ENCODE measurements at places on chromosomes 2 and 18. TPM values are rescaled to one million over a fixed set of nuclear protein-coding genes. Genes with fewer than 3 reads are reported as not detected.

DNA sequence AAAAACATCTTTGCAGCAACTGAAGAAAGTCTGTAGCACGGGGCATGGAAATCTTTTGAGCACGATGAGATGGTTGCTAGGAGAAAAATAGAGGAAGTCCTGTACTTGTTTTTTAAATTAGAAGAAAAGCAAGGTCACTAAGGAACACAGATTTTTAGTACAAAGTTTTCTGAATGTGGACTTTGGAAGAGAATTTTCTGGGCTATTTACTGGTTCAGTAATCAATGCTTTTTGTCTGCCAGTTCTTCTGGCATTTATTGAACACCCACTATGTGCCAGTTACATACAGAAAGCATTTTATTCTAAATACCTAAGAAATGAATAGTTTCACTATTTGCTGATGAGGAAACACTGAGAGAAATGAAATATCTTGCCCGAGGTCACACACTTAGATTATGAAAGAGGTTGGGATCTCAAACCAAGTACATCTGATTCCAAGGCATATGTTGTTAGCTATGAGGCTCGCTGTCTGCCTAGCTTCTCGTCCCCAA lies 15.6 kb upstream of the MAP3K20 start:
- no peak for DNase-seq

GRCh38 chr2:134398300-134398699 lies 144.4 kb downstream of the MGAT5 start:
- no peak for DNase-seq

GRCh38 chr18:2706903-2707302 lies 51.4 kb downstream of the SMCHD1 start:
- DNase-seq, result no peak

Gene FAM124B
- total RNA-seq, result 0.32 TPM

Gene ACVR2A
- total RNA-seq, result 6.0 TPM

Gene SNRNP200
- total RNA-seq, result 179 TPM

- DNase-seq, result no peak
These were observed 31.8 kb upstream of the MTX2 start for GRCh38 chr2:176237456-176237855.

DNA sequence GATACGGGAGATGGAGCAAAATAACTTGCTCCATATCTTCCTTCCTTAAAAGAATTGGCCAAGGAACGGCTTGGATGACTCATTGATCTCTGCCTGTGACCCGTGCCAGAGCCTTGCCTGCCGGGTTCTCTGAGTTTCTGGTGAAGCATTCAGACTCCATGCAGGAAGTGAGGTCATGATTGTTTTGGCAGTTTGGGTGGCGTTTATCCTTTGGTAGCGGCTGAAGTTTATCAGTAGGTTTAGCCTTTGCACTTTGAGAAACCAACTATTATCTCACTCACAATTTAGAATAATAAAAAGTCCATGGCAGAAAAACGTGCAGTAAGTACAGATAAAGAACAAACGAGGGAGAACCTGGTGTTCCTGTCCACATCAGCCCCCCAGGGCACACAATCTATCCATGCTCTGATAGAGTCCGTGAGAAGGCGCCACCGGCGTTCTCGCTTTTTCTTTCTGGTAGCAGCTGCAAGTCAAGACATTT lies 15.0 kb upstream of the CTAGE1 start:
- DNase-seq, result no peak

DNA sequence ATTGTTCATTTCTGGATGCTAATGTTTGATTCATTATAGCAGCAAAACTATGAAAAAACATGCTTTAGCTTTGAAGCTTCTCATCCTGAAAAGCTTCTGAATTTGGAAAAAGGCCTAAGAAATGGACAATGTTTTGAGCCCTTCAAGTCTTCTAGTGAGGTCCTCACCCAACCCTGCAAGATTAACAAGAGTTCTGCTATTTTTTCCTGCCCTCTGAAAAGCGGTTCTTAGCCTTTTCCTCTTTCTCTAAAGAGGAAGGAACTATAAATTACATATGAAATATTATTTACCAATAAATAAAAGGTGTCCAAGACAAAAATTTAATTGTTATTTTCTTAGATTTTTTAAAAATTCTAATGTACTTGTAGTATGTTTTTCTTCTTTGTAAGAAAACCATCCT lies 19.9 kb upstream of the CDH19 start:
- no peak for DNase-seq

- DNase-seq, result no peak
These were observed 40.9 kb upstream of the KCNG2 start for GRCh38 chr18:79756826-79757225.

Gene ZNF892
- 3.1 TPM for total RNA-seq

GRCh38 chr2:112724591-112725525 lies 4.0 kb downstream of the NT5DC4 start:
- peak; percentile 30 for DNase-seq

GRCh38 chr2:110657724-110658305 lies 20.0 kb downstream of the BUB1 start:
- no peak for DNase-seq

DNA sequence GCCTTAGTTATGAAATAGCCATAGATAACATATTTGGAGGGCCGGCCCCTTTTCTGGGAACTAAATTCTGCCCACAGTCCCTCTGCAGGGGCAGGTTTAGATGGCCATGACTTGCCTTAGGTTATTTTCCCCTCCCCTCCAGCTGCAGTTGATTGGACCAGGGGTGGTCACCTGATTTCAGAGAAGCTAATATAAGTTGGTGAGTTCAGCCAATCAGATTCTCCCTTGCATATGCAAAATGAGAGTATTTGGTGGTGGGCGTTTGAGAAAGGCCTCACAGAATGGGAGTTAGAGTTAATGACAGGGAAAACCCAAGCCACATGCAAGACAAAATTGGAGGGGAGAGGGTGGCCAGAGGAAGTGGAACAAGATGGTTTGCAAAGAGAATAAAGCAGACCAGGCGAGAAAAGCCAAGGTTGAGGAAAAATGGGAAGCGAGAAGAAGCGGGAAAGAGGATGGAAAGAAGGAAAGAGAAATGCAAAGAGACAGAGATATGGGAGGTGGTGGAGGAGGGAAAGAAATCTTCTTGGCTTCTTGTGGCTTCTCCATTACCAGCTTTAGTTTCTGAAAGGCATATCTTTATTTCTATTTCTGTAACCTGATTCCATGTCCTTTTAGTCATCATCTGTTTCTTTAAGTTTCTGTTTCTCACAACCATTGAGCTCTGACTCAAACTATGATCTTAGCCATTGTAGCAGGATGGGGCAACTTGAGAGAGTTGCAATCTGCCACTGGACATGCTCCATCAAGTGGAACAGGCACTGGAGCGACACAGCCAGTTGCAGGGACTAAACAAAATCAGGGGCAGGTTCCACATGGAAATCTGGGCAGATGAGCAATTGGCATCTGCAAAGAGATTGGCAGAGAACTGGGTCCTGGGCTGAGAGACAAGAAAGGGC lies 108.1 kb upstream of the SIX3 start:
- no peak for DNase-seq

DNA sequence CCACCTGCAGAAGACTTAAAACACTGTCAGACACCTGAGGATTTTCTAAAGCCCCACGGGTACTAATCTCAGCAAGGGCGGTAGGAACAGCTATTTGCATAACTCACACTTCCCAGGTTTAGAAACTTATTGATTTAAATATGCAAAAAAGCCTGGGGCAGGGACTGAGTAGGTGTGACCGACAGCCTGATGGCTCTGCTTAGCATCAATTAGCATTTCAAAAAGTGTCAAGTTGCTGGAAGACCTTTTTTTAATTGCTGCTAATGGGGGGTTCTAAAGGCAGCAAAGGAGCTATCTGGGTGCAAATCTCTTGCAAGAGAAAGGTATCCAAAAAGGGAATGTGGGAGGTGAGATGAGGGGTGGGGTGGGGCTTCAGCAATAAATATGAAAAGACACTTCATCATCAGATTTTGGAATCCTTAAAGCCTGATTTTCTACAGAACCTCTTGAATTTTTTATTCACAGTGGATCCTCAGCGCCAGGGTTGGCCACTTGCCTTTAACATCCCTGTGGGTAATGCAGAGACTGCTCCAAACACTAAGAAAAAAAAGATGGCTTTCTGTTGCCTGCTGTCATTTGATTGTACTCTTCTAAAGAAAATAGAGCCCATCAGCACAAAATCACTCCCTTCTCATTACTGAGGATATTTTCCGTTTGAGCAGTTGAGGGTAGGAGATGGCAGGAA lies 121.1 kb upstream of the RMP24 start:
- no peak for DNase-seq

GRCh38 chr2:8720741-8721140 lies 38.9 kb downstream of the ID2 start:
- no peak for DNase-seq

GRCh38 chr2:24490181-24490689 lies 819 bp upstream of the NCOA1 start:
- peak; percentile 22 for DNase-seq
